ENCODE measurements at places on chromosomes 5 and 9. TPM values are rescaled to one million over a fixed set of nuclear protein-coding genes. Genes with fewer than 3 reads are reported as not detected.

Gene COL23A1
- not detected for polyA plus RNA-seq

Gene TPPP
- polyA plus RNA-seq: 0.08 TPM

Gene DBH
- not detected for polyA plus RNA-seq

Gene QRFP
- polyA plus RNA-seq: not detected

Gene MZB1
- not detected for polyA plus RNA-seq

Gene MVB12B
- polyA plus RNA-seq: 6.2 TPM

Gene EPB41L4B
- 0.11 TPM for polyA plus RNA-seq

Gene TLE4
- polyA plus RNA-seq: 24.0 TPM

Gene SPINK5
- polyA plus RNA-seq: 0.06 TPM

Gene SLC36A2
- not detected for polyA plus RNA-seq

Gene SPATA31C1
- not detected for polyA plus RNA-seq

Gene FOXD4L4
- not detected for polyA plus RNA-seq

Gene SLC25A2
- not detected for polyA plus RNA-seq

Gene CDH18
- 0.05 TPM for polyA plus RNA-seq

Gene ZBED3
- polyA plus RNA-seq: 15.9 TPM

Gene C5orf15
- polyA plus RNA-seq: 45.4 TPM

Gene MCIDAS
- polyA plus RNA-seq: not detected

Gene AGXT2
- not detected for polyA plus RNA-seq

Gene CCDC180
- polyA plus RNA-seq: 0.41 TPM

Gene ADGRV1
- 0.55 TPM for polyA plus RNA-seq

Gene ARL14EPL
- not detected for polyA plus RNA-seq

Data from endothelial cell of umbilical vein (primary cell).